ENCODE measurements at places on chromosomes 13 and 19. TPM values are rescaled to one million over a fixed set of nuclear protein-coding genes. Genes with fewer than 3 reads are reported as not detected.
A peak's percentile ranks its signal among the peaks of the same experiment; 100 is the strongest.

GRCh38 chr13:53822136-53822535 lies 793.5 kb downstream of the OLFM4 start:
- no peaks in the 10 kb centered on the region for H3K27me3 ChIP-seq
- H3K36me3 ChIP-seq: no peaks in the 10 kb centered on the region
- H3K4me1 ChIP-seq: no peaks in the 10 kb centered on the region
- no peak overlapping the region for H3K27ac ChIP-seq
- DNase-seq: no peak

The ZNF541 gene
- total RNA-seq: not detected

- no peaks in the 10 kb centered on the region for H3K4me1 ChIP-seq
- H3K27ac ChIP-seq: no peak overlapping the region
- no peak overlapping the region for H3K4me3 ChIP-seq
- no peaks in the 10 kb centered on the region for H3K27me3 ChIP-seq
Measured at GRCh38 chr13:37138926-37139325, 33.5 kb upstream of the CSNK1A1L start.

DNA sequence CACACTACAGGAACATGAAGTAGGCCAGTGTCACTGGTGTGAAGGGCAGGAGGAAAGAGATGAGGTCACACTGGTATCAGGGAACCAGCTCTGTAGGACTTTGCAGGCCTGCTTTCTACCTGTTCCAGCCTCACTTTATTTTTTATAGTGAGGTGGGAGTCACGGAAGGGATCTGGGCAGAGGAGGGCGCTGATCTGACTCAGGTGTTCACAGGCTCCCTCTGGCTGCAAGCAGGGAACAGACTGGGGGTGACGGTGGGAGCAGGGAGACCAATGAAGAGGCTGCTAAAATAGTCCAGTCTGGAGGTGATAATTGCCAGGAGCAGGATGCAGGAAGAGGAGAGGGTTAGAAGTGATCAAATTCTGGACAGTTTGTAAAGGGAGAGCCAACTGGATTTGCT lies 2.8 kb downstream of the THAP8 start:
- no peak overlapping the region for H3K4me3 ChIP-seq
- no peaks in the 10 kb centered on the region for H3K27me3 ChIP-seq
- no peak for DNase-seq
- no peaks in the 10 kb centered on the region for H3K4me1 ChIP-seq
- H3K27ac ChIP-seq: no peak overlapping the region

GRCh38 chr19:4566402-4567051 lies 7.0 kb upstream of the SEMA6B start:
- H3K36me3 ChIP-seq: no peaks in the 10 kb centered on the region
- DNase-seq: no peak
- H3K27me3 ChIP-seq: no peaks in the 10 kb centered on the region
- no peaks in the 10 kb centered on the region for H3K4me1 ChIP-seq

DNA sequence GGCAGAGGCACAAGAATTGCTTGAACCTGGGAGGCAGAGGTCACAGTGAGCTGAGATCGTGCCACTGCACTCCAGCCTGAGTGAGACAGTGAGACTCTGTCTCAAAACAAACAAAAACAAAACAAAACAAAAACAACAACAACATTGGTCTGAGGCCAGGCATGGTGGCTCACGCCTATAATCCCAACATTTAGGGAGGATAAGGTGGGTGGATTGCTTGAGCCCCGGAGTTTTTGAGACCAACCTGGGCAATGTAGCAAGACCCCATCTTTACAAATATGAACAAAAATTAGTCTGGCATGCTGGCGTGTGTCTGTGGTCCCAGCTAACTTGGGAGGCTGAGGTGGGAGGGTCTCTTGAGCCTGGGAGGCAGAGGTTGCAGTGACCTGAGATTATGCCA lies 16.0 kb upstream of the NWD1 start:
- H3K4me3 ChIP-seq: no peak overlapping the region
- DNase-seq: no peak
- no peaks in the 10 kb centered on the region for H3K4me1 ChIP-seq
- H3K27ac ChIP-seq: no peak overlapping the region
- H3K27me3 ChIP-seq: no peaks in the 10 kb centered on the region
- H3K36me3 ChIP-seq: no peaks in the 10 kb centered on the region

GRCh38 chr19:1379126-1379905 lies 4.4 kb upstream of the NDUFS7 start:
- DNase-seq: no peak
- no peak overlapping the region for H3K4me3 ChIP-seq
- H3K27ac ChIP-seq: no peak overlapping the region
- peaks cover 25% of the 10 kb centered on the region for H3K36me3 ChIP-seq
- H3K4me1 ChIP-seq: no peaks in the 10 kb centered on the region

GRCh38 chr19:18023622-18024251 lies 15.8 kb downstream of the ARRDC2 start:
- H3K4me1 ChIP-seq: peaks cover 24% of the 10 kb centered on the region
- no peak overlapping the region for H3K4me3 ChIP-seq
- no peaks in the 10 kb centered on the region for H3K36me3 ChIP-seq
- no peaks in the 10 kb centered on the region for H3K27me3 ChIP-seq

The SPHK2 gene
- total RNA-seq: 35.3 TPM

DNA sequence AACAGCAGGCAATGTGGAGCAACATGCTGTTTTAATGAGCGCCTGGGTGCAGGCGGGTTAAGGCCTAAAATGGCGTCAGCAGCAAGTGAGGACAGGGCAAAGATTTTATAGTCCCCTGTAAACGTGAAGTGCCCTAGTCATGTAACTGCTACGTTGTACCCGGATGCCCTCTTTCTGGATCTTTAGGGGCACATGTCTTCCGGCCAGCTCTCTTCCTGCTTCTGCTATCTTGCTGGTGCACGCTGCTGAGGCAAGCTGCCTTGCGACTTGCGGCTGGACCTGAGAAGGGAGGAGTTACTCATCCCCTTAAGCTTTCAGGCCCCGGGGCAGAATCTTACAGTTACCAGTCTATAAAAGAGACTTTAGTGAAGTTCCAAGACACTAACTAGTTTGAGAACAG lies 303.6 kb upstream of the DACH1 start:
- H3K4me3 ChIP-seq: no peak overlapping the region
- no peaks in the 10 kb centered on the region for H3K36me3 ChIP-seq
- no peak for DNase-seq
- H3K27me3 ChIP-seq: no peaks in the 10 kb centered on the region
- no peaks in the 10 kb centered on the region for H3K4me1 ChIP-seq

DNA sequence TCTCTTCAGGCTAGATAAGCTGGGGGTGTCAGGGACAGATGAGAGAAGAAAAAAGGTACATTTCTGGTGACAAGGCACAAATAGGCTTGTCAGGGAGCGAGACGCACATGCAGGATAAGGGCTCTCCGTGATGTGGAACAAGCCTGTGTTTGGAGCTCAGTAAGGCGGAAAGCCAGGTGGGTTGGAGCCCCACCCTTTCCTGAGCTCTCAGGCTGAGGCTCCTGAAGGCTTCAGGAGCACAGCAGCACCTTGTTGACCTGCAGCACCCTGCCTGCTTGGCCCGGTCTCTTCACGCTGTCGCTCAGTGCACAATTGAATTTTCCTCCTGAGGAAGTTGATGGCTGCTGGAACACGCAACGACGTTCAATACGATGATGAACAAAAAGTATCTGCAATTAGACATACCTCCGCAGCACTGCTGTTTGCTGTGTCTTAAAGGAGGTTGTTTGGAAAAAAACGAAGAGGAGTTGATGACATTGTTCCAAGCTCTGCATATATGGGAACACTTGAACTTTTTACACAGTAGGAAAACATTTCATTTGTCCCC lies 29.3 kb downstream of the SERP2 start:
- H3K4me3 ChIP-seq: no peak overlapping the region
- no peaks in the 10 kb centered on the region for H3K4me1 ChIP-seq
- no peak for DNase-seq
- H3K27ac ChIP-seq: no peak overlapping the region
- H3K27me3 ChIP-seq: no peaks in the 10 kb centered on the region

GRCh38 chr13:26601669-26602068 lies 44.2 kb downstream of the WASF3 start:
- H3K36me3 ChIP-seq: no peaks in the 10 kb centered on the region
- no peaks in the 10 kb centered on the region for H3K27me3 ChIP-seq
- DNase-seq: no peak
- peaks cover 8% of the 10 kb centered on the region for H3K4me1 ChIP-seq

GRCh38 chr19:58395220-58395978 lies at the start of gene RNF225:
Gene RNF225, plus strand, starts transcription at chr19:58395656. Its CDS starts 434 bp downstream, at chr19:58396090.
- H3K27me3 ChIP-seq: no peaks in the 10 kb centered on the region
- H3K27ac ChIP-seq: no peak within 1 kb of the TSS
- DNase-seq: no peak
- peaks cover 9% of the 10 kb centered on the region for H3K4me1 ChIP-seq

The PARP4 gene
- 15.8 TPM for total RNA-seq

The PSG1 gene
- total RNA-seq: not detected

GRCh38 chr19:2171349-2172145 lies 7.8 kb downstream of the DOT1L start:
- no peaks in the 10 kb centered on the region for H3K36me3 ChIP-seq
- no peaks in the 10 kb centered on the region for H3K27me3 ChIP-seq
- DNase-seq: no peak

GRCh38 chr19:30311911-30312310 lies 60.3 kb upstream of the ZNF536 start:
- no peaks in the 10 kb centered on the region for H3K27me3 ChIP-seq
- DNase-seq: no peak
- H3K4me3 ChIP-seq: no peak overlapping the region
- no peaks in the 10 kb centered on the region for H3K4me1 ChIP-seq
- no peaks in the 10 kb centered on the region for H3K36me3 ChIP-seq

GRCh38 chr19:21838646-21839045 lies 2.7 kb upstream of the ZNF43 start:
- no peak overlapping the region for H3K27ac ChIP-seq
- H3K4me1 ChIP-seq: peaks cover 3% of the 10 kb centered on the region
- H3K27me3 ChIP-seq: no peaks in the 10 kb centered on the region

The SAFB gene
- 114 TPM for total RNA-seq

DNA sequence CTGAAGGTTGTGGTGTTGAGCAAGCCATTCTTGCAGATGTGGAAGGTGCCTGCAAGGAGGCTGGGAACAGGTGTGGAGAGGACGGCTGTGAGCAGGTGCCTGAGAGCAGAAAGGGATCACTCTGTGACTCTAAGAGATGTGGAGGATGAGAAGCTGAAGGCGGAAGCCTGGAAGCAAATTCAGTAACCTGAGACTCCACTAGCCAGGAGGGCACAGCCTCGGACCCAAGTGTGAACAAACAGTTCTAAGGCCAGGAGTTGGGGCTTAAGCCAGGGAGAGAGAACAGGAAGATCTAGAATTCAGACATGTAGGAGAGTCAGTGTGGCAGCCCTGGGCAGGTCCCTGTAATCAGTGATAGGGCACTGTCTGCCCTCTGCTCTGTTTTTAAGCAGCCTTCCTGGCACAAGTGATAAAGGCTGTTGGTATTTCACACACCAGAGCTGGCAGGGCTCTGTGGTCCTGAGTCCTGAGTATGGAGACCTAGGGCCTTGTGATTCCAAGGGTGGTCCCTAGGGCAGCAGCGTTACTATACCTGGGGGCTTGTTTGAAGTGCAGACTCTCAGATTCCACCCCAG lies 131.3 kb downstream of the SLC7A1 start:
- H3K4me1 ChIP-seq: peaks cover 6% of the 10 kb centered on the region
- DNase-seq: no peak
- peak overlapping the region; percentile 23 for H3K27ac ChIP-seq

DNA sequence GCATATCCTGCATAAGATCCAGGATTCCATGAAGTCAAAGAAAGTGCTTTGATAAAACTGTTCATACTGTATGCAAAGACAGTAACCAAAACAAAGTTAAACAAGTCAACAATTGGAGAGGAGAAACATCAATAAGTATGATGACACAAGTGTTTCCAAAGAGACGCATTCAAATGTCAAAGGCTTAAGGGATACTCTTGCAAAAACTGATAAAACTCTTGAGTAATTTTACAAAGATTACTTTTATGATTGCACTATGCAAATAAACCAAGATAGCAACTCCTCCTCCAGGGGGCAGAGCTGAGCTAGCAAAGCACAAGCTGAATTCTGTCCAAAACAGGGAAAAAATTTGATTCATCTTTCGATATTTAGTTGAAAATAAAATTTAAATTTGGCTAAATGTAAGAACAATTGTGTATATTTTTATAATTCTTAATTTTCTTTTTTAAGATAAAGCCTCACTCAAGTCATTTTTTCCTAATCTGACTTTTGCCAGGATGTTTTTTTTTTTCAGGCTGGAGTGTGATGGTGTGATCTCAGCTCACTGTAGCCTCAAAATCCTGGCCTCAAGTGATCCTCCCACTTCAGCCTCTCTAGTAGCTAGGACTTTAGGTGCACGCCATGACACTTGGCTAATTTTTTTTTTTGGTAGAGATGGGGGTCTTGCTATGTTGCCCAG lies 84.0 kb downstream of the MZT1 start:
- H3K4me1 ChIP-seq: no peaks in the 10 kb centered on the region
- no peaks in the 10 kb centered on the region for H3K36me3 ChIP-seq
- H3K27me3 ChIP-seq: no peaks in the 10 kb centered on the region

GRCh38 chr13:97932647-97933046 lies 20.8 kb upstream of the IPO5 start:
- H3K36me3 ChIP-seq: no peaks in the 10 kb centered on the region
- no peak for DNase-seq
- no peaks in the 10 kb centered on the region for H3K27me3 ChIP-seq
- H3K4me1 ChIP-seq: no peaks in the 10 kb centered on the region
- H3K27ac ChIP-seq: no peak overlapping the region

The ERICH6B gene
- not detected for total RNA-seq

- no peaks in the 10 kb centered on the region for H3K4me1 ChIP-seq
- no peaks in the 10 kb centered on the region for H3K27me3 ChIP-seq
- H3K4me3 ChIP-seq: no peak overlapping the region
- no peaks in the 10 kb centered on the region for H3K36me3 ChIP-seq
Measured at GRCh38 chr13:61766667-61767058, 351.0 kb upstream of the PCDH20 start.

DNA sequence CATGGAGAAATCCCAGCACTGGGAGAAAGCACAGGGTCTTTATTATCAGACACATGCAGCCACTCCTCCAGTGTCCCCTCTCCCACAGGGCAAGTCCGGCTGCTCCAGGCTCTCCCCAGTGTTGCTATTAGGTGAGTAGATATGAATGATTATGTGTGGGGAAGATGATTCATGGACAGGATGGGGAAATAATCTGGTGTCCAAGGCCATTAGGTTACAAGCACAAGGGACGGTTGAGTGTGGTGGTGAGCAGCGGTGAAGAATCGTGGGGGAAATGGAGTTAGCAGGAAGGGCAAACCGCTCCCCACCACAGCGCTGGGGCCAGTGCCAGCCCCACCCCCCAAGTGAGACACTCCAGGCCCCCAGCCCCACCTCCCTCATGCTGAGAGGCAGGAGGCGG lies 19.0 kb downstream of the CD177 start:
- H3K4me3 ChIP-seq: no peak overlapping the region
- H3K4me1 ChIP-seq: no peaks in the 10 kb centered on the region
- H3K36me3 ChIP-seq: no peaks in the 10 kb centered on the region
- DNase-seq: no peak
- no peak overlapping the region for H3K27ac ChIP-seq

- no peaks in the 10 kb centered on the region for H3K4me1 ChIP-seq
- no peak for DNase-seq
- H3K4me3 ChIP-seq: no peak overlapping the region
- H3K27ac ChIP-seq: no peak overlapping the region
- no peaks in the 10 kb centered on the region for H3K36me3 ChIP-seq
- no peaks in the 10 kb centered on the region for H3K27me3 ChIP-seq
Measured at GRCh38 chr13:106961651-106962050, 393.7 kb upstream of the ARGLU1 start.

The CGB5 gene
- total RNA-seq: not detected
